ENCODE measurements at places on chromosomes 7 and 10.
A peak's percentile ranks its signal among the peaks of the same experiment; 100 is the strongest.

DNA sequence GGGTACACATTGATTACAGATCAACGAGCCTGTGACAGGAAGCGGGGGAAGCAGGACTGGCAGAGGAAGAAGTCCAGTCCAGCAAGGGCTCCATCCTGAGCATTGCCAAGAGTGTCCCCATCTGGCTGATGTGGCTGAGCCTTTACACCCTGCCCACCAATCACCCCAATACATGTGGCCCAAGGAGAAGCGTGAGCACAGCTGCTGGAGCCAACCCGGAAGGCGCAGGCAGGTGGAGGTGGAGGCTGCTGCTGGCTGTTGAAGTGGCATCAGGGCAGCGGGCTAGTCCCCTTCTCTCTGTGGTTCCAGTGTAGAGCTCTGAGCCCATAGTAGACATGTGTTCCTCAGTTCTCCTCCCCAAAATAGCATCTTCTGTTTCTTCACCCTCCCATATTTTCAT is 6.8 kb upstream of the AMPH start:
- no peak for DNase-seq

GRCh38 chr10:130042381-130042780 is 68.2 kb downstream of the C10orf143 start:
- no peak for DNase-seq

GRCh38 chr10:103885617-103886016 is 30.2 kb upstream of the SH3PXD2A start:
- DNase-seq, result no peak

DNA sequence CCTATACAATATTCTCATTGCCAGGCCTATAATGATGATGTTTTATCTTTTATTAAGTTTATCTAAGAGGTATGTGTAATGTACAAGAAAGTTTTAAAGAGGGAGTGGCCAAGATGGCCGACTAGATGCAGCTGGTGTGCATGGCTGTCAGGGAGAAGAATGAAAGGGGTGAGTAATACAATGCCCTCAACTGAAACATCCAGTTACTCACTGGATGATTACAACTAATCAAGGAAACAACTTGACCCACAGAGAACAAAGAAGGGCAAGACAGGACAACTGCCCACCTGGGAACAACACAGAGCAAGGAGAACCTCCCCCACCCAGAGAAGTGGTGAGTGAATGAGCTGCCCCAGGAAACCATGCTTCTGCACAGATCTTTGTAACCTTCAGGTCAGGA is 880.0 kb upstream of the LRRTM3 start:
- no peak for DNase-seq

- DNase-seq, result no peak
Measured at GRCh38 chr7:80440883-80441282, 71.0 kb downstream of the GNAT3 start.

DNA sequence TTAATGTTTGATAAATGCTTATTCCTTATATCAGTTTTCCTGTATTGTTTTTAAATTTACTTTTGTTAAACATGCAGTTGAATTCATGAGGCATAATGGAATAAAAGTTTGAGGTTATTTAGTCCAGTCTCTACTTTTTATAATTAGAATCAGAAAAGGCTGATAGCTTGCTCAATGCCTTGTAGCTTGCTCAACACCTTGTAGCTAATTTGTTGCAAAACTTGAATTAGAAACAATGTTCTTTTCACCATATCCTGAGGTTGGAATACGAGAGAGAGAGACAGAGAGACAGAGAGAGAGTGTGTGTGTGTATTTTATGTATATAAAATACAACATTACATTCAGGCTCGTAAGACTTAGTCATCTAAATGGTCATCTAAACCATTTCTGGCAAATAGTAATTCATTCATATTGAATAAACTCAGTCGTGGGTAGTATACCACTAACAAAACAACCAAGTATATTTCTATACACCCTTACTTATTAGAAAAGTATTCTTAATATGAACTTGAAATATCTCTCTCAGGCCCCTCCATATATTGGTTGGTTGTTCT is 243.5 kb downstream of the ADK start:
- DNase-seq, result no peak

GRCh38 chr7:156604311-156604710 is 36.3 kb upstream of the RNF32 start:
- DNase-seq, result no peak

GRCh38 chr10:96873756-96874467 is 41.8 kb downstream of the LCOR start:
- DNase-seq, result no peak

GRCh38 chr7:5528815-5529442 is 105.3 kb upstream of the TNRC18 start:
- no peak for DNase-seq

- peak; percentile 65 for DNase-seq
Measured at GRCh38 chr10:97121041-97121440, 64.7 kb downstream of the SLIT1 start.

- no peak for DNase-seq
Measured at GRCh38 chr7:123624527-123625183, 23.0 kb downstream of the ASB15 start.

- no peak for DNase-seq
Measured at GRCh38 chr7:151245360-151246101, 3.0 kb downstream of the SMARCD3 start.

GRCh38 chr10:11756766-11757315 is 14.7 kb downstream of the ECHDC3 start:
- DNase-seq, result no peak

GRCh38 chr10:7913126-7913872 is 95.0 kb downstream of the TAF3 start:
- DNase-seq, result no peak

DNA sequence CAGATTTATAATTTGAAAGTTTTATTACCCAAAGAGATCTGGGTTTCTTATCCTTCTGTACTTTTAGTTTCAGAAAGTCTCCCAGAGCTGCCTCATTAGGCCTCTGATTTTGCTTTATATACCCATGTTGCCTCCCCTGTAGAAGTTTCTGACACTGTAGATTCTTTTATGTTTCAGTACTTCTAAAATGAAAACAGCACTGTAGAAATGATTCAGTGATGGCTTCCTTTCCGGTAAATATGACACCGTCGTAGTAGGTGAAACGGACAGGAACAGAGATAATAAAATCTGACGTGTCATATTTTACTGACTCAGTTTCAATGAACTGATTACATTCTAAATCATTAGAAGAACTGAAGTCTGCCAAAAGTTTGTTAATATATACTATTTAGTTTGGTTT is 272.7 kb downstream of the TWIST1 start:
- DNase-seq, result no peak

DNA sequence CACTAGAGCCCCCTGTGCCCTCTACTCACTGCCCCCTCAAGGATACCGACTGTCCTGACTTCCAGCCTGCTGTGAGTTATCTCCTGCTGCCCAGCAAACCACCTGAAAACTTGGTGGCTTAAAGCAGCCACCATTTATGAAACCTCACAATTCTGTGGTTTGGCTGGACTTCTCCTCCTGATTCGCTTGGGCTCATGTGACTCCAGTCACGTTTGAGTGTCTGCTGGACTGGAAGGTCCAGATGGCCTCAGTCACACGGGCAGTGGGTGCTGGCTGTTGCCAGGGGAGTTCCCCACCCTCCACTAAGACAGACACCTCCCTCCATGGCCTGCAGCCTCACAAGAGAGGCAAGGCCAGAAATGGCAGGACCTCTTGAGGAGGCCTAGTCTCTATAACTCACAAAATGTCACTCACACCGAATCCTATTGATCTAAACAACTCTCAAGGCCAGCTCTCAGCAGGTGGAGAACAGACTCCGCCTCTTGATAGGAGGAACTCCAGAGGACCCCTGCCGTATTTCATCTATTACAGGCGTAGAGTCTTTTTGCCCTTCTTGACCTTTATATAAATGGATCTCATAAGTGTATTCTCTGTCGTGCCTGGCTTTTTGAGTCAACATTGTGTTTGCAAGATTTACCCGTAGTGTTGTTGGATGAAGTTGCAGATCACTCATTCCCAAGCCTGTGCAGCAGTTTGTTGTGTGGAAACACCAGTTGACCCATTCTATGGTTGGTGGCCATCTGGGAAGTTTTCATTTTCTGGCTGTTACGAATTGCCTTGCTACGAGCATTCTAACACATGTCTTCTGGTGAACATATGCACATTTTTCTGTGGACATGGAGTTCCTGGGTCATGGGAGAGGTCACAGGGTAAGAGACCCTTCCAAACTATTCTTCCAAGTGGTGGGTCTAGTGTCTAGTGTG is 48.3 kb downstream of the ZMIZ1 start:
- DNase-seq, result no peak

- DNase-seq, result no peak
Measured at GRCh38 chr7:45221896-45222604, 64.5 kb downstream of the RAMP3 start.

All from NCI-H524 treated with DMSO at 0.1 percent for 48 hours (cell line).